ENCODE measurements at places on chromosomes 5 and 9.

DNA sequence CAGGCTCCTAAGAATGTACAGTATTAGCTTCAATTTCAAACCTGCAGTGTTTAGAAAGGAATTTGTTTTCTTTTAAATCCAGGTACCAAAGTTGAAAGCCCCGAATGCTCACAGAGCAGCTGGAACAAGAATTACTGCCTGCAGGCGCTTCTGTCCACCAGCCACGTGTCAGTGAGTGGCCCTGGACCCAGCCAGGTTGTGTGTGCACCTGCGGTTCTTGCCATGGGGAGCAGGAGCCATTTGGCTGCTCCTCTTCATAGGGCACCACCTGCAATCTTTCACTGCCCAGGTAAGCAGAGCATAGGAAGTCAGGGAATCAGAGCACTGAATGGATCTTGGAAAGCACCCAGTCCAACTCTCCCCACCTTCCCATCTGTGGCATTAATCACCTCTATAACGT, 79.5 kb upstream of the PIP5K1B start:
- DNase-seq, result no peak

- DNase-seq, result no peak
Observed at GRCh38 chr5:87411586-87411972, 1.2 kb downstream of the CCNH start.

DNA sequence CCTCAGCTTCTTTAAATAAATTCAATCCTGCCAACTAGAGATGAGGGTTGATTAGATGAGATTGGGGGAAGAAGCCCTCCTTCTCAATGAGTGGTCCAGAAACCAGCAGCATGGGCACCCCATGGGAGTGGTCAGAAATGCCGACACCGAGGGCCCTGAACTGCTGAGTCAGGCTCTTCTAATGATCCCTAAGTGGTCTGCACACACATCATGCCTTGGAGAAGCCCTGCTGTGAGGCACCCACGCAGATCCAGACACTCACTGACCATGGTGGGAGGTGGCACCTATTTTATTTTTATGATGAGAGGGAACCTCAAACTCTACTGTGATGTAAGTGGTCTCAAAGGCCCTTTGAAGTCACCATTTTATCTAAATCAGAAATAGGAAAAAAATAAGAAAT, 72.3 kb upstream of the BOD1 start:
- DNase-seq, result no peak

DNA sequence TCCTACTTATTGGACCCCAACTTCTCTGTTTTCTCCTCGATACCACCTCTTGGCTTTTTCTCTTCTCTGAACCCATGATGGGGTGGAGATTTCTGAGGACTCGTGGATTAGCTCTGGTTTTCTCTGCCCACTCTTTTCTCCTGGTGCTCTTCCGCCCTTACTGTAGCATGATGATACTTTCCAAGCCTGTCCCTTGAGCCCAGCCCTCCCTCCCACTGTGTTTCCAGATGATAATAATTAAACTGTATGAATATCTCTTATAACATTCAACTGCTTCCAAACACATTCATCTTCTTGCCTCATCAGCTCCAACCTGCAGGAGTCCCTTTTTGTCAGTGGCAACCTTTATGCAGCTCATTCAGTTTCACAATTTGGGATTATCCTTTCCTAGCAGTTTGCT, 494.2 kb upstream of the KLF4 start:
- no peak for DNase-seq

GRCh38 chr9:77882294-77882693, 149.3 kb downstream of the GNAQ start:
- no peak for DNase-seq

- no peak for DNase-seq
Observed at GRCh38 chr5:68012429-68012828, 203.1 kb upstream of the PIK3R1 start.

DNA sequence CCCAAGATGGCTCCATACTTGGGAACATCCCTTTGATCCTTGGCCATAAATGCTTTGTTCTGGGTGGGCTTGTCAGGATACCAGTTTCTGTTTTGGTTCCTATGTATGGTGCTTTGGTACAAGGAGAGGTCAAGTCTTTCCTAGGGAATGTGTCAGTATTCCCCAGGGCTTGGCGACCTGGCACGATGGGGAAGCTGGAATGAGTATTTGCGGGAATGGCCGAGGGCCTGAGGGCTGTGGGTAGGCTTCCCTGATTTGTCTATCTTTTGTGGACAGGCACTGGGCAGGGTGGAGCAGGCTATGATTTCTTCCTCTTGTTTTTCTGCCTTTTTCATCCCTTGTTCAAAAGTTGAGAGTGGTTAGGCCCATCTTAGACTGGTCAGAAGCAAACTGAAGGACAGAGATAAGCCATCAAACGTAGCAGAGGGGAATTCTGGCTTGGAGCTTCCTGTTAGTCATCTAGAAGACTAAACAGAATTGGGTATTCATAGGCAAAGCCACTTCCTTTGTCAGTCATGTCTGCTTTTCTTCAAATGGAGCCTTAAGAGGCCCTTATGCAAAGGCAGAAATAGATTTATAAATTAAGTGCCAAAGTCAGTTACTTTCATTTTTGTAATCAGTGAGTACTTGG, 13.7 kb downstream of the DOCK2 start:
- no peak for DNase-seq

DNA sequence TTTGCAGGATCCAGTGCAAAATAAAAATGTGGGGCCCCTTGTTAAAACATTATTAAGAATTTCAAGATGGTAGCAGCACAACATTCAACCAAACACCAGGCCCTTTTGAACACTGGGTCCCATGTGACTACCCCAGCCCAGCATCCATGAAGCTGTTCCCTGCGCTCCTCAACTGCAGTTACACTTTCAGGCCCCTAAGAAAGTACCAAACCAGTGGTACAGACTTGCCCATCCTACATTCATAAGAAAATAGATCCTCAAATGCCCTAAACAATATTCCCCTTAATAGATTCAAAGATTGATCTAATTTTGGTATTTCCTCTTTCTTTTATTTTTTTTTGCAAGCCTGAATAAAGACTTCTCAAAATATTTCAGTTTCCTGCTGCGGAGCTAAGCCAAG, 201.7 kb downstream of the EFNA5 start:
- DNase-seq, result no peak

GRCh38 chr5:36896476-36896875, 19.9 kb downstream of the NIPBL start:
- no peak for DNase-seq
